NCI-H2171 treated with DMSO at 0.1 percent for 48 hours (cell line): ENCODE measurements at places on chromosomes 7 and 10.

DNA sequence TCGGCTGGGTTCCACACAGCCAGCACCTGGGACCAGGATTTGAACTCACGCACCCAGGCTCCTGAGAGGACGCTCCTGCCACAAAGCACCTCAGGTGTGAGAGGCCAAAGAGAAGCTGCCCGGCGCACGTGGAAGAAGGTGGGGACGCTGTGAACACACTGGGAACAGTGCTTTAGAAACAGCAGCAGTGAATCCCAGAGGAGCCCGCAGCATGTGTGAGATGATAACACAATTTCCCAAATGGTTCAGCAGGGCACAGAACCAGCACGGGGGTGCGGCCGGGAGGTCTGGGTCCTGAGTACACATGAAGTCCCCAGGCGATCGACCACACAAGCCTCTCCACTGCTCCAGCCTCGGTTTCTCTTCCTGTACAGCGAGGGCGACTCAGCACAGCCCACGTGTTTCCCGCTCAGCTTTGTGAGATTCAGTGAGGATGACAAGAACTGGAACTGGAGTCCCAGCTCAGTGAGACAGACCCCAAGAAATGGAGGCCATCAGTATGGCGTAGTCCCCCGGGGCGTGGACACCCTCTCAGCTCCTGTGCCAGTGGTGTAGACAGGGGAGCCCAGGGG, 188.3 kb downstream of the MAD1L1 start:
- no peak for DNase-seq

DNA sequence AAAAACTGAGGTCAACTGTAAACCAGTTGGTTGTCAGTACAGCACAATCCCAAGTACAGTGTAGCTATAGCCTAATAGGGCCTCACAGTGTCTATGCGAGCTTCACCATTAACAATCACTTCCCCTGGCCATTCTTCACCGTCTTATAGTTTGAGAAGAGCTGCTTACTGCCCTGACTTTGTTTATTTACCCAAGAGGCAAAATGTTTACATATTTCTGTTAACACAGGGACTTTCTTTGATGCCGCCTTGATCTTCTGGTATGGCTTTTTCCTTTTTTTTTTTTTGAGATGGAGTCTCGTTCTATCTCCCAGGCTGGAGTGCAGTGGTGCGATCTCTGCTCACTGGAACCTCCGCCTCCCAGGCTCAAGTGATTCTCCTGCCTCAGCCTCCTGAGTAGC, 3.3 kb downstream of the MYOF start:
- DNase-seq: no peak

- peak; percentile 25 for DNase-seq
These were observed 39.8 kb downstream of the MAD1L1 start for GRCh38 chr7:2192831-2193534.

- DNase-seq: no peak
These were observed 153.8 kb downstream of the GNAI1 start for GRCh38 chr7:80288175-80289122.

DNA sequence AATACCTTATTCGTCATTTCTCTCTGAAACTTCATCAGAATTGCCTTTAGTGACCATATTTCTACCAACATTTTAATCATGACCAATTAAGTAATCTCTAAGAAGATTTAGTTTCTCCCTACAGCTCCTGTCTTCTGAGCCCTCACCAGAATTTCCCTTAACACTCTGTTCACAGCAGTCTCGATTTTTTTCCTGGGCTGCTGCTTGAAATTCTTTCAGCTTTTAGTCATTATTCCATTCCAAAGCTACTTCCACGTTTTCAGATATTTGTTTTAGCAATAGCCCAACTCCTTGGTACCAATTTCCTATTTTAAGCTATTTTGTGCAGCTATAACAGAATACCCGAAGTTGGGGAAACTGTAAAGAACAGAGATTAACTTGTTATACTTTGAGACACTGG, 192.4 kb upstream of the DKK1 start:
- DNase-seq: no peak

GRCh38 chr10:15342970-15343369, 28.1 kb downstream of the FAM171A1 start:
- DNase-seq: no peak

GRCh38 chr10:132106431-132106830, 40.7 kb downstream of the JAKMIP3 start:
- DNase-seq: no peak

DNA sequence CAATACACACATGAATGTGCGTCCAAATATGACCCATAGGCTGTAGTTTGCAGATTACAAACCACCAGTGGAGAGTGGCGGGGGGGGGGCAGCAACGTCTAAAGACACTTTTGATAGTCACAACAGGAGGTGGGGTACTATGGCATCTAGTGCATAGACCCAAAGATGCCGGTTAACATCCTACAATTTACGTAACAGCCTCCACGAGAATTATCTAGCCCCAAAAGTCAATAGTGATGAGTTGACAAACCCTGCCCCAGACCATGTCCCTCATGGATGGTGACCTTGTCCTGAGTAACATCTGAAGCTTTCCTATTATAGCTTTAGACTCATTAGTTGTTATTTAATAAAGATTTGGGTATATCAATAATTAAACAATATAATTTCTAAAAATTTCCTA, 31.6 kb downstream of the USP6NL start:
- no peak for DNase-seq

- DNase-seq: no peak
These were observed 42.3 kb downstream of the GPAM start for GRCh38 chr10:112141292-112141691.

GRCh38 chr7:138542183-138542582, 82.1 kb downstream of the TRIM24 start:
- DNase-seq: no peak

- no peak for DNase-seq
These were observed 6.3 kb downstream of the PSMA2 start for GRCh38 chr7:42925630-42926029.

- DNase-seq: peak; percentile 5
These were observed 2.4 kb downstream of the UBE2H start for GRCh38 chr7:129950191-129950932.

- no peak for DNase-seq
These were observed 125.6 kb upstream of the ZNF32 start for GRCh38 chr10:43774234-43774769.

GRCh38 chr10:121007264-121007663, 156.1 kb downstream of the WDR11 start:
- no peak for DNase-seq

DNA sequence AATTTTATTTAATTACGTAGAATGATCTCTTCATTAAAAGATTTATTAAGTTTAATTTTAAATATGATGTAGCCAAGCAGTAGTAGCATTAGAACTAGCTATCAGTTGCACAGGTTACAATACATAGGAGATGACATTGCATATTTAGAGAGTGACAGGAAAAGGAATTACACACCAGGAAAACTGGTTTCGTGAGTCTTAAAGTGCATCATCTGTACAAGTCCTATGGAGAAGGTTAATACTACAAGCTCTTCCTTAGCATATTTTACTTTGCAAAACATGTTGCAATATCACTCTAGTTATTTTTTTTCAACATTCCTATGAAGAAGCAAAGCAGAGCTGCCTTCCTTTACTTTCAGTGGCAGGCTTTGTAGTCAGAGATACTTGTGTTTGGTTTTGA, 20.2 kb upstream of the SEM1 start:
- no peak for DNase-seq

GRCh38 chr10:3108033-3108432, 40.7 kb downstream of the PFKP start:
- DNase-seq: no peak

- DNase-seq: no peak
These were observed 38.2 kb downstream of the ABCB5 start for GRCh38 chr7:20653636-20654035.

DNA sequence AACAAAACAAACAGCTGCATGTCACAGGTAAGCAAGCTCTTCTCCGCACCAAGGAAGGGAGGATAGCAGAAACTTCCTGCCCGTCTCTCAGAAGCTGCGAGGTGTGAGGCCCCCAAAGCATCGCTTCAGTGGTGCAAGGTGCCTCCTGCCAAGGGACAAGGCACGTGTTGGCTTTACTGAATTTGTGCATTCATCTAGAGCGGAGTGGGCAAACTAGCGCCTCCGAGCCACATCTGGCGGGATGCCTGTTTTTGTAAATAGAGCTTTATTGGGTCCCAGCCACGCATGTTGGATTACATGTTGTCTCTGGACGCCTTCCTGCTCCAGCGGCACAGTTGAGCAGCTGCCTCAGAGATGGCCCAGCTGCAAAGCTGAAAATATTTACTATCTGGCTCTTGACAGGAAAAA, 27.7 kb downstream of the PHYH start:
- DNase-seq: peak; percentile 64

DNA sequence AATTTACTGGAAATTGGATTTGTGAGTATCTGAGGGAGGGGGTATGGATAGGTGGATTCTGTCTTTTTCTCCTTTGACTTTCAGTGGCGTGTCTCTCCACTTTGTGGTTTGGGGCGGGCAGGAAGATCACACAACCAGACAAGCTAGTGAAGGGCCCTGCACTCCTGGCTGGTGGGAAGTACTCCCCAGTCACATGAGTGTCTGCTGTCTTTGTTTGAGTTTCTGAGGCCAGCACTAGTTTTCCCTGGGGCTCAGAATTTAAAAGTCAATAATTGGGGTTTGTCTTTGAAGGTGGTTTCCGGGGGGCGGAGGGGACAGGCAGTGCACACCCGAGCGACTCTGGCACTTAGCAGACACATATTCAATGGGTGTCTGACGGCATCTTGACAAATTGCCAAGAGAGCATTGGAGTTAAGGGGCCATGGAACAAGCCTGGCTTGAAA, 120.1 kb downstream of the WDFY4 start:
- no peak for DNase-seq

GRCh38 chr7:87875151-87876039, 765 bp downstream of the SLC25A40 start:
- DNase-seq: peak; percentile 31

GRCh38 chr10:83603708-83604107, 535.6 kb upstream of the GHITM start:
- peak; percentile 6 for DNase-seq

- no peak for DNase-seq
These were observed 58.5 kb downstream of the CCDC6 start for GRCh38 chr10:59847888-59848287.

- DNase-seq: no peak
These were observed 65.0 kb upstream of the EN2 start for GRCh38 chr7:155392726-155393570.

DNA sequence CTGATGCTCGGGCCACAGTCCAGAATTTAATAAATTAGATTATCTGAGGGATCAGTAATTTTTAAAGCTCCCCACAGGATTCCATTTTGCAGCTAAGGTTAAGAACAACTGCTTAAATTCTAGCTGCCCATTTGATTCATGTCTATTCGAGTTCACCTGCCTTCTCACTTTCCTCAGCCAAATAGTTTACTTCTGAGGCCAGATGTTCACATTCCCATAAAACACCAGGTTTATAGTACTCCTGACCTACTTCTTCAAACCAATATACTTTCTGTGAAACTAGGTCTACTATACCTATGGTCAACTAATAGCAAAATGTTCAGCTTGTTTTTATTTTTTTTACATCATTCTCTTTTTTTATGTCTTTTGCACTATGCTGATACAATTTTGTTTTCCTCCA, 86.3 kb downstream of the GPR158 start:
- DNase-seq: no peak

DNA sequence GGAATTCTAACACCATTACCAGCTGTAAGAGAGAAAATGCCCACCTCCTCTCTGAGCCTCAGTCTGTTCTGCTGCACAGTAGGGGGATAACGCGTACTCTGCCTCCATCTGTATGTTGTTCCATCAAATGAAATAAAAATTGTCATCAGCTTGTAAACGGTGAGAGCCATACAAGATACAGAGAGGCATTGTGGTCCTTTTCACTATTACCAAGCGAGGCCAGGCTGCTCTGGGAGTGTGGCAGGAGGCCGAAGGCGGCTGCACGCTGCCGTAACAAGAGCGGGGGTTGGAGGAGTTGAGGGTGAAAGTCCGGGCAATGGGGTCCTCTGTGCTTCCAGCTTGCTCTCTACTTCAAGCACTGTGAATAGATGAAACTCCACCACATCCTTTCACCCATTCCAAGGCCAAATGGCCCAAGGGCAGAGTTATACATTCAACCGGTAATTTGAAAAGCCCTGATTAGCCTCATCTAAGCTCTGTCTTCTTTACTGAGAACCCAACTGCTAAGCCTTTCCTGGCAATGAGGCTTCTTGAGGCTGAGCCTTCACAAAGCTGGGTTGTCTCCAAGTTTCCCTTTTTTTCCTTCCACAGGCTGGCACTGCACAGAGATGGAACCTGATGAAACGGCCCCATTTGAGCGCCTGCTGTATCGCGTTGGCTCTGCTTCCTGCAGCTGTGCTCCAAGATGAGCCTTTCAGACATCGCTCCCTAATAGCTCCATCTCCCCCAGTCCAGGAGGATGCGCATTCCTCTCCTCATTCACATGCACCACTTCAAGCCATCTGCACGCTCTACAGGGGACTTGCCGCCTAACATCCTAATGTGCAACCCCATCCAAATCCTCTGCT, 47.2 kb downstream of the PYROXD2 start:
- DNase-seq: peak; percentile 4

GRCh38 chr7:16590424-16590823, 55.1 kb downstream of the ANKMY2 start:
- DNase-seq: no peak

GRCh38 chr10:13481690-13482089, 47.1 kb downstream of the BEND7 start:
- no peak for DNase-seq

DNA sequence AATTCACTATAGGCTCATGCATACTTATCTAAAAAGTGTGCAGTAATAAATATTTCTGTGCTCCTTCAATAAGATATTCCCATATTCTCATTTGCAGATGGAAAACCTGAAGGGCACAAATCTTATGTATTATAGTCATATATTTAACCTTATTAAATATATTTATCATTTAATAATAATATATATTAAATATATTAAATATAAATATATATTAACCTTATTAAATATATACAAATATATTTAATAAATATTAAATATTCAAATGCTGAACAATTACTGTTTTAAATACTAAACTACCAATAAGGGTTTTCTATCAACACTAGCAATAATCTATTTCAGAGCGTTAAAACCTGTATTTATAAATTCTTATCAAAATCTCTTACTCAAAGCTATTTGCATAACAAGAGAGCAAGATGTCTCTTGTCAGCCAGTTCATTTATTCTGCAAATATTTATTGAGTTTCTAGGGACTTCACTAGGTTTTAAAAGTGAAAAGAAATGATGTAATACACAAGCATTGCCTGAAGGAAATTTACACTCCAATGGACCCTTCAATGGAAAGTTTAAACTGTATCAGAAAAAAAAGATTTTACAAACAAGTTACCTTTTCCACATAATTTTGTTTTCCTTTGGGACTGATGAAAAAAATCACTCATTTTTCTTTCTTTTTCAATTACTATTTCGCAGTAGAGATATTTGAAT, 159.2 kb downstream of the AGMO start:
- DNase-seq: no peak

GRCh38 chr10:123427165-123427786, 238.9 kb upstream of the GPR26 start:
- DNase-seq: no peak

GRCh38 chr7:98836811-98837629, 32.8 kb downstream of the TMEM130 start:
- peak; percentile 95 for DNase-seq

DNA sequence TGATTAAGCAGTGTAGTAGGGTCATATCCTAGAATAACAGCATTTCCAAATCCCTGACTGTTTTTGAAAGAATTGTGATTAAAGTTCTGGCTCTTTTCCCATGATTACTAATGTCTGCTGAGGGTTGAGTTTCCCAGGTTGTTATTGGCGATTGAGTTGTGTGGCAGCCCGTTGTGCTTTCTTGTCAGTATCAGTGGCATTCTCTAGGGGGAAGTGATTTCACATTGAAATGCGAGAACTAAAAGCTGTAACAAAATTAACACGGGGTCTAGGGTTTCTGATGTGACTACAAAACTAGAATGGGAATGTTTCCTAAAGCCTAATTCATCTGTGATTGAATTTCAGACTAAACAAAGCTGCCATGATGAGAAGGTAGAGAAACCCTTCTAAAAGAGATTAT, 349.4 kb downstream of the EXOC4 start:
- DNase-seq: peak; percentile 99
